ENCODE measurements at places on chromosomes 3 and 15.

- no peak for DNase-seq
Observed at GRCh38 chr3:31567036-31567435, 34.3 kb downstream of the STT3B start.

DNA sequence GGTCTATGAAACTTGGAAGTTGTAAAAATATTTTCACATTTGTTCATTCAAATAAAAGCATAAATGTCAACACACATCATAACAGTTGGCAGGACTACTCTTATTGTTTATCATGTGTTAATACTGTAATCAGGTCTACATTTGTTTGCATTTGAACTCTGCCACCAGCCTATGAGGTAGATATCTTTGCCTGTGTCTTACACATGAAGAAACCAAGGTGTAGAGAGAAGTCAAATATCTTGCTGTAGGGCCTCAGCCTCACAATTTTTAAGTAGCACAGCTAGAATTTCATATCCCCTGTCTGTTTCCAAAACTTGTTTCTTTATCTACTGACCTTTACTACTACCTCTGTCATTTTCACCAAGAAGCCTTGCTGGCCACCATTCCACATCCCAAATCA lies 161.9 kb downstream of the ZIC4 start:
- DNase-seq, result no peak

DNA sequence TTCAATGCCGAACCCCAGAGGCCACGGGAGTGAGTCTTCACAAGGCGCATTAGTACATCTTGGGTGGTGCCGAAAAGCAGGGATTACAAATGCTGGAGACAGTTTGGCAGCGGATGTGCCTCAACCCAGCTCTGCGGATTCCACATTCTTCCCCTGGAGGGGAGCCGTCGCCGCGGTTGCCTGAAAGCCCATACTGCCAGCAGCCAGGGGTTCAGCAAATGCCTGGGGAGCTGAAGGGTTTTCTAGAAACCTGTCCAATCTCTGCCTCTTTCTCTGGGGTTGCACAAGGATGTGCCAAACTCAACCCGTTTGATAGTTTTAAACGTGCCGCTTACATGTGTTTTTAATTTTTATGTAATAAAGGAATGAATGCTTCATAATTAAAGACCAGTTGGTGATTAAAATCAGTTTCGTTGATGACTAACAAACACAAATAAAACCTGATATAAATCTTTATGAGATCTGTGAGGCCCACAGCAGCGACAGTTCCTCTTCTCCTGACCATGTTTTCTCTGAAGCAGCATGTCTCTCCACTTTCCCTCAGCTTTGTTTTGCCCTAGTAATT lies 74.6 kb upstream of the LEKR1 start:
- no peak for DNase-seq

DNA sequence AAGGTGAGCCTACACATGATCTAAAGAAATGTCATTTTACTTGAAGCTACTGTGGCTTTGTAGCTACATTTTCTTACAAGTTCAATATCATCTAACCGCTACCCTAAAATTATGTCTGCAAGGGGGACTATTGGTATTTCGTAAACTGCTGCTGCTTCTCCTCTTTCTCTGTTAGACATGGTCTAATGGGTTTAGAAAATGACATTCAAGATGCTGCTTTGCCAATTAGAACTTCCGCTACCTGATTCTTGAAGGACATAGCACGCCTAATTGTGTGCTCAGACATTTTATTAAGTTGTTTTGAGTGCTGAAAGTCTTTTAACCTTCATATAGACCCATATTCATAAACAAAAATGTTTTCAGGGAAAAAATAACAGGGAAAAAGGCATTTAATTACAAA lies 283.7 kb upstream of the ICE2 start:
- no peak for DNase-seq

DNA sequence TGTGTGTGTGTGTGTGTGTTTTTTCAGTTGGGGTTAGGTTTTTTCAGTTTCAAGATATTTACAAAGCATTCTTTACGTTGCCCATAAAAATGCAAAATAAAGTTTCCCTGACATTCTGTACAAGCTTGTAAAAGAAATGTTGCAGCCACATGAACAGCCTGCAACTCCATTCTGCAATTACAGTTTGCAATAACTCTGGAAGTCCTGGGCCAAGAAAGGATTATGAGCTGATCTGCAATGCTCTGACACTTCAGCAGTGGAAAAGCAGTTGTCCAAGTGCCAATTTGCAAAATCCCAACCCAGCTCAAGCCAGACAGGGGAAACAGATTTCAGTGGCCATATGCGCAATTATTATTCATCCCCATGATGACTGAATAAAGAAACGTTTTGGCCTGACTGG lies 322.1 kb downstream of the MEX3B start:
- no peak for DNase-seq

- no peak for DNase-seq
Observed at GRCh38 chr3:32403663-32404062, 12.0 kb downstream of the CMTM7 start.

GRCh38 chr3:125150525-125151441 lies 61.8 kb downstream of the SLC12A8 start:
- DNase-seq, result peak; percentile 51

- no peak for DNase-seq
Observed at GRCh38 chr3:103787164-103787871, 1352.5 kb downstream of the ZPLD1 start.

GRCh38 chr3:55174747-55175146 lies 246.9 kb upstream of the LRTM1 start:
- DNase-seq, result no peak

Measured in mucosa of gallbladder (tissue), 1 donor.